Activated T-cell treated with anti-CD3 and anti-CD28 coated beads, Interleukin-2, amount 50 U/mL, for 48 hours (primary cell): ENCODE measurements at places on chromosomes 6 and 20.

GRCh38 chr20:18904624-18905023 is 91.0 kb downstream of the SCP2D1 start:
- DNase-seq = no peak

- no peak for DNase-seq
Measured at GRCh38 chr6:89836639-89837222, 7.1 kb downstream of the CASP8AP2 start.

DNA sequence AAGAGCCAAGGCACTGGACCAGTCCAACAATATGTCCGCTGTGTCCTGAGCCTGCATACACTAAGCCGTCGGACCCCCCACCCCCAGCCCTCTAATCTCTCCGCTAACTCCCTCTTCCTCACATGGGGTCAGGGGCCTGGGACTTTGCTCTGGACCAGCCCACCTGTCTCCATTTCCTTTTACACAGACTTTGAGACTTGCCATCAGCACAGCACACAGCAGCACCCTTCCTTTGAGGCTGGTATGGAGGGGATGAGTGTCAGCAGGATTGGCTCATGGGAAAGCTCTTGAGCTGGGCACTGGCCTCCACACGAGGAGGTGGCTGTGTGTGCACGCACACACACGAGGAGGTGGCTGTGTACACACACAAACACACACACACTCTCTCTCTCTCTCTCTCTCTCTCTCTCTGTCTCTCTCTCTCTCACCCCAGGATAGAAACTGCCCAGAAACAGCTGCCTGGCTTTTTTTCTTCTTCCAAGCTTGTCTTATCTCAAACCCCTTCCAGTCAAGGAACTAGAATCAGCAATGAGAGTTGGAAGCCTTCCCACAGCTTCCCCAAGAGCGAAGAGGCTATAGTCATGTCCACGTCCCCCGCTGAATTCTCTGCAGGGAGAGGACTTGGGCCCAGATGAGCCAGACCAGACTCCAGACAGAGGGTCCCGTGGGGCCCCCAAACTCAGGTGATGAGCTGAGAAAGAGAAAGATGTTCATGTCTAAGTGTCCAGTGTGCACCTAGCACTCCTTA is 18.6 kb downstream of the SLC9A8 start:
- no peak for DNase-seq

GRCh38 chr6:159904497-159904911 is 13.7 kb downstream of the MAS1 start:
- DNase-seq = no peak

GRCh38 chr20:23097636-23098580 is 11.8 kb upstream of the CD93 start:
- DNase-seq = no peak

GRCh38 chr6:15956205-15957106 is 172.4 kb upstream of the MYLIP start:
- no peak for DNase-seq

GRCh38 chr20:38294076-38294591 is 9.8 kb upstream of the BPI start:
- DNase-seq = no peak

- no peak for DNase-seq
Measured at GRCh38 chr6:143647732-143648131, 30.0 kb upstream of the PHACTR2 start.

GRCh38 chr6:66226109-66226508 is 519.1 kb upstream of the EYS start:
- no peak for DNase-seq

- DNase-seq = no peak
Measured at GRCh38 chr6:11999246-11999645, 12.9 kb upstream of the HIVEP1 start.

DNA sequence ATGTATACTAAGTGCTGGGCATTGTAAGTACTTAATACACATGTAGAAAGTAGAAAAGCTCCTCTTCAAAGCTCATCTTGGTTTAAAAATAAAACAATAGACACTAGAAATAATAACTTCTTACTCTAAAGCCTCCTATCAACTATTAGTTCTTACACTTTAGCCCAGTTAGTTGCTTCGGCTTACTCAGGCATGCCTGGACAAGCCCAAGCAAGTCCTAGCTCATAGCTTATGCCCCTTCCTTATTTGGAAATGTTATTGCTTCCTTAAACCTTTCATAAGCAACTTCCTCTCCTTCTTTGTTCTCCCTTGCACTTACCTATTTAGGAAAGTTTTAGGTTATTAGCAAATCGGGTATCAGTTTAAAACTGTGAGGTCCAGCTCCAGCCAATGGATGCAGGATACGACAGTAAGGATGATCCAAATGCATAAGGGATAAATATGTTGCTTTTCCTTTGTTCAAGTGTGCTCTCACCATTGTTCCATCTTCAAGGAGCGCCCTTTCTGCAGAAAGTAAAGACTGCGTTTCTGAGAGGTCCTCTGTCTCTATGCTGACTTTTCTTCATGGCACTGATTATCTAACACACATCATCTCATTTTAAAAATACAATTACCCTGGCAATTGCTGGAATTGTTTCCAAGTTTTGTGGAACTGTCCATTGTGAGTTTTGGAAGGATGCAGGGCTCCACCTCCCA is 12.3 kb downstream of the TMEM30A start:
- DNase-seq = no peak

DNA sequence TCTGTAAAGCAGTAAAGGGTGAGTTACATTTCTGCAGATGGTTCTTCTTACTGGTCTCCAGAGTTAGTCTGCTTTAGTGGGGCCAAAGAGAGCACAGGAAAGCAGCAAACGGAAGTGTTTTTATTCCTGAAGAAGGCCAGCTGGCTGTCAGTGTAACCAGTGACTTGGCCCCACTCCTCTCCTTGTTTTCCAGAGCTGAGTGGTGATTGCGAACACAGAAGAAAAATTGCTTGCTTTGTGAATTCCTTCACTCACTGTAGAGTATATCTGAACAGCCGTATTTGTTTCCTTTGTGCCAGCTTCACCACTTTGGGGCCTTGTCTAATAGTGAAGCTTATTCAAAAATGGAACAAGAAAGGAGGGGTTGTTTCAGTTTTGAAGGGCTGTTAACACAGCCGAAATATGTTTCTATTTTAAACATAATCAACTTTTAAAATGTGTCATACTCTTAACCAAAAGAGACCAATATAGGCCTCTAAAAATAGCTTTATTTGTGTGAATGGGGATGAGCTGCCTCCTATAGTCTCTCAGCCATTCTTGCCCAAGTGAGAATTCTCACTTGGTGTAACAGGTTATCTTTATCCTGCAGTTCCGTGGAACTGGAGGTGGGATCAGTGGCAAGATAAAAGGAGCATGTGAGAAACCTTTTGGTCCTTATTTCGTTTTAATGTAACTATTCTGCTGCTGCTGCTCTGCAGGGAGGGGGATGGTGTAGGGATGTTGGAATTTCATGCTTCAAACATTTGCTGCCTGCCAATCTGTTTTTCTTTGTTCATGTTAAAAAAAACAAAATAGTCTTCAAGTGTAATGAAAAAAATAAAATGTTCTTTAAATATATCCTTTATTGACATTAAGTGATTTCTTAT is 37.8 kb downstream of the ZC2HC1B start:
- DNase-seq = no peak
